ENCODE measurements at places on chromosomes 2 and 18.
A peak's percentile ranks its signal among the peaks of the same experiment; 100 is the strongest.

DNA sequence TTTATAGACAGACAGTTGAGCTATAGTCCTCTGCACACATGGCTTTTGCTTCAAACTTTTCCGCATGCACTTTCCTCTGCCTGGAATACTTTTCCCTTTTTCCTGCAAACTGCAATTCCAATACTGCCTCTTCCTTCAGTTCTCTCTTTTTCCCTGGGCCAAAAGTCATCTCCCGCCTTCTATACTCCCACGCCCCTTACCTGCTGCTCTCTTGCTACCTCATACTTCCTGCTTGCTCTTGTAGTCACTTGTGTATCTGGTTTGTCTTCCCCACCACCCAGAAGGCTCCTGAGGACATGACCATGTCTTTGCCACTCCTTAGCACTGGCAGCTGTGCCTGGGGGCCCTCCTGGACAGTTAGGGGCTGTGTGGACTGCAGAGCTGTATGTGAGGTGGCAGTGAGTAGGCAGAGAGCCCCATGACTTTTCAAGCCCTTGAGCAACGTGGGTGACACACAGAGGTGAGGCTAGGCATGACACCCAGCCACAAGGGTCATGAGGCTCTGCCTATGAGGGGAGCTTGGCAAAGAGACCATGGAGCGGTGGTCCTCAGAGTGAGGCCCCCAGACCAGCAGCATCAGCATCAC lies 23.2 kb downstream of the SPEG start:
- no peak for DNase-seq

GRCh38 chr18:37006742-37007141 lies 177.8 kb downstream of the KIAA1328 start:
- DNase-seq, result no peak

DNA sequence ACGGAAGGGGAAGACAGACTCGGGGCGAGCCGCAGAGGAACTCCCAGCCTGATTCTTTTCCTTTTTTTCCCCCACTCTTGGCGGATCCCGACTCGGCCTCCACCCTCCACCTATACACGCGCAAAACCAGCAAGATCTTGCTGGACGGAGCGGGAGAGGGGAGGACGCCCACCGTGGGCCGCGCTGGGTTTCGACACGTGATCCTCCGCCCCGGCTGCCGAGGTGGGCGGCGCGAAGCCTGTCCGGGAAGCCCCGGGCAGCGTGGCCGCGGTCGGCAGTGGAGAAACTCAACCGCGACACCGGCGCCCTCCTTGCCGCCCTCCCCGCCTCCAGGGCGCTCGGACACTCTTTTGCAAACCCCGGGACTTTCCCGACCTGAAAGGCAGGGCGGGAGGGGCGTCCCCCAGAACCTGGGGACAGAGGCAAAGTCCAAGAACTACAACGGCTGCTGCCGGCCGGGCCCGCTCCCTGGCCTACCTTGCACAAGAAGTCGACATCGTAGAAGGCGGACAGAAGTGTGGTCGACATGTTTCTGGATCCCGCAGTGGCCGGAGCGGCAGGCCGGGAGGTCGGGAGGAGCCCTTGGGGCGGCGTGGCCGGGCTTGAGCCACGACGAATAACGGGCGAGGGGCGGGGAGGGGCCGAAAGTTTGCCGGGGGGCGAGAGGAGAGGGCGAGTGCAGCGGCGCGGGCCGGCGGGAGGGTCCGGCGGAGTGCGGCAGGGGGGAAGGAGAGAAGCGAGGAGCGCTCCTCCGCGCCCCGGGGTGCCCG lies 433 bp downstream of the ZFP36L2 start:
- peak; percentile 64 for DNase-seq

GRCh38 chr2:184849516-184849915 lies 251.2 kb downstream of the ZNF804A start:
- DNase-seq, result peak; percentile 63

- no peak for DNase-seq
Observed at GRCh38 chr18:77039196-77040130, 93.1 kb downstream of the MBP start.

All from fibroblast of upper back skin (primary cell).